ENCODE measurements at places on chromosomes 5 and 9. TPM values are rescaled to one million over a fixed set of nuclear protein-coding genes. Genes with fewer than 3 reads are reported as not detected.

DNA sequence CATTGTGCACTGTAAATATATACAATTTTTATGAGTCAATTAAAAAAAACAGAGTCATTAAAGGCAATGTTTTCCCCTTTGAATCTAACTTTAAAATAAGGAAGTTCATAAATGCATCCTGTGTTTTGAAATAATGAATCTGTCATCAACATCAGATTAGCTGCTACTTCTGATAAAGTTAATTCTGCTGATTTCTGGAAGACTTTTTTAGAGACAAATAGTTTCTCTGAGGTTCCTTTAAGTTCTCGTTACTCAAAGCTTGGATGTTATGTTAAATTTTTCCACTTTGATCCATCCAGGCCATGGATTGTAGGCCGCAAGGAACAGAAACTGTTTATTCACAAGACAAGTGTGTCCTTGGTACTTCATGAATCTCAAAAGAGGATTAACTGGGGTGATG lies 115.5 kb downstream of the CARTPT start:
- DNase-seq = no peak

GRCh38 chr5:72452515-72453245 lies 54.5 kb downstream of the ZNF366 start:
- no peak for DNase-seq

GRCh38 chr5:82360022-82360421 lies 81.9 kb upstream of the RPS23 start:
- no peak for DNase-seq

The PANK3 gene
- total RNA-seq = 37.7 TPM

- DNase-seq = no peak
Observed at GRCh38 chr9:114280636-114281472, 42.0 kb upstream of the ORM1 start.

- no peak for DNase-seq
Observed at GRCh38 chr9:116238776-116239340, 85.3 kb downstream of the PAPPA start.

The DRD1 gene
- total RNA-seq = not detected

GRCh38 chr5:126869005-126869451 lies 92.1 kb downstream of the LMNB1 start:
- DNase-seq = no peak

DNA sequence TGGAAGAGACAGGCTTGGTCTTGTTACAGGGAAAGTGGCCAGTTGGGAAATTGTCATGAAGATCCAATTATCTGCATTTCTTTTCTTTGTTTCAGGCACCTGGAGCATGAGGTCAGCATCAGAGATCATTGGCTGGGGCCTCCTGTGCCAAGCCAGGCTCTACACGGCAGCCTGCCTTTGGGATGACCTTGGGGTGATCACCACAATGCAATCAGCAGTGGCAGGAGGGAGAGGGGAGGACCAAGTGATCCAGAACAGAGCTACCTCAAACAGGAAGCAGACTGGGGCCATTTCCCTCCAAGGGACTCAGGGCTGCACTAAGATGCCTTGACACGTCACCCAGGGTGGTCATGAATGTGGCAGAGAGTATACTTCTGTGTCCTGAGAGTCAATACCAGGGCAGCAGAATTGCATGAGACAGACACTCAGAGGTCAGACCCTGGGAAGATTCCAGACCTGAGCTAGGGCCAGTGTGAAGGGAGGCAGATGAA lies 8.9 kb downstream of the SMIM23 start:
- no peak for DNase-seq

The CDKN2A gene
- total RNA-seq = 4.4 TPM

DNA sequence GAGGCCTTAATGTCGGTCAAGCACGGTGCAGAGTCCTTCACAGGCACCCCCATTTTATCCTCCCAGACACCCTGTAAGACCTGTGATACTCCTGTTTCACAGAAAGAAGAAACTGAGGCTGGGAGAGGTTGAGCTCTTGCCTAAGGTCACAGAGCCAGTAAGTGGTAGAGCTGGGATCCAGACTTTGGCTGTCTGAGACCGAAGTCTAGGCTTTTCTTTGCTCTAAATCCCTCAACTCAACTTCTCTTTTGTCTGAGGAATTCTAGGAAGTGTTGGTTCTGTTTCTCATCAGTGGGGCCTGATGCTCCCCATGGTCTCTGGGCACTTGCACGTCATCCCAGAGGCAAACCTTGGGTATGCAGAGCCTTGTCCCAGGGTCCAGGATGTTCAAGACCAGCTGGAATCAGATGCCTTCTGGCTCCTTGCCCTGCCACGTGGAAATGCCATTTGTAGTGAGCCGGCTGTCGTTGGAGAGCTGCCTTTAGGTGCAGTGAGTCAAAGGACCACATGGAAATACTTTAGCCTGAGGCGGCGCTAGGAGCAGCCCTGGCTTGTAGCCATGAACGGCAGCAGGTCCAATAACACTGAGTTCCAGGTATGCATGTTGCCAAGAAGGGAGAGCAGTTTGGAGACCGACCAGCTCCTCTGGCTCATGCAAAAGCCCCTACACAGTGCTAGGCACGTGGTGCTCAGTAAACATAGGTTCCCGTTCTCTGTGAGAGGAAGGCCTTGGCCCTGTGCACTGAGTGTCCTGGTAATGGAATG lies 9.2 kb downstream of the DCANP1 start:
- no peak for DNase-seq

The SEMA4D gene
- total RNA-seq = 561 TPM

GRCh38 chr9:93079371-93079770 lies 16.6 kb upstream of the CARD19 start:
- DNase-seq = no peak

- no peak for DNase-seq
Observed at GRCh38 chr5:110663525-110663924, 62.9 kb downstream of the TMEM232 start.

DNA sequence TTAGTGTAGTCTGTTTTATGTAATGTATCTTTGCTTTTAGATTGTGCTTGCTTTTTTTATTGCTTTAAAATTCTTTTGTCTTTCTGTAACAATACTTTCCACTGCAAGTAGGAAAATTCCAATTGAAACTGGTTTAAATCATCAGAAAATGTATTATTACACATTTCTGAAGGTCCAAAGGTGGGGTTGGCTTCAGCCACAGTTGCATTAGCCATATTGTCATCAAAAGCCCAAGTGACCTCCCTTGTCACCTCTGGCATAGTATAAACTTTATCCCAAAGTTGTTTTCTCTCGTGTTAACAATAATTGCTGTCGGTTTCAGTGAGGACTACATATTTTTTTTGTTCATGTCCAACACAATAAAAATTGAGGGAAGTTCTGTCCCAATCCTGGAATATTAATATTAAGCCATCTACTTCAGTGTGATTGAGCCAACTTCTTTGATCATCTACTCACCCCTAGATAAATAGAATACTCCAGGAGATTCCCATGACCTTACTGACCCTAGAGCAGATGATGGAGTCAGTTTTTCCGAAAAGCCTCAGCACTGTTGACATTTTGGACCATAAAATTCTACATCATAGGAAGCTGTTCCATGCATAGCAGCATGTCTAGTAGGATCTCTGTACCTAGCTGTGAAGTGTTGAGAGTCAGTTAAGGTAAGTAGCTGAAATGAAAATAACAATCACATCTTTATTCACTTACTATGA lies 52.4 kb upstream of the MACIR start:
- DNase-seq = no peak

The ALDH1A1 gene
- 0.47 TPM for total RNA-seq

DNA sequence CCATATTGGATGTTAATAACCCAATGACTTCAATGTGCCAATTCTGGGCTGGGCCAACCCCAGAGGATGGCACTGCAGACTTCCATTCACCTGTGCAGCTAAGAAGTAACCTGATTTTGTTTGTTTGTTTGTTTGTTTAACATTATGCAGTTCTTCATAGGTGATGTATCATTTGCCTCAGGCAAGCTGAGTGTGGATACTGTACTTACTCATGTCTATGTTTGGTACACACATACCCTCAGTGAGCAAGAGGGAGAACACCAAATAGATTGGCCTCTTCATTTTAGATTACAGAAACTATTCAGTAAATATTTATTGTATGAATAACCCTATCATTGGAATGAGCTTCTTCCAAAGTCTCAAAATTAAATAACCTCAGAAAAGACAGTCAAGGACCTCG lies 180.2 kb upstream of the SMC2 start:
- DNase-seq = no peak

All from T-cell (primary cell).